CD4-positive, alpha-beta memory T cell (primary cell): ENCODE measurements at places on chromosomes 7 and 10. TPM values are rescaled to one million over a fixed set of nuclear protein-coding genes. Genes with fewer than 3 reads are reported as not detected.

The ARF5 gene
- 228 TPM for polyA plus RNA-seq

GRCh38 chr10:10492420-10492819 lies 525.3 kb upstream of the CELF2 start:
- DNase-seq = no peak

- no peak for DNase-seq
Observed at GRCh38 chr7:70699271-70699670, 432.7 kb upstream of the GALNT17 start.

DNA sequence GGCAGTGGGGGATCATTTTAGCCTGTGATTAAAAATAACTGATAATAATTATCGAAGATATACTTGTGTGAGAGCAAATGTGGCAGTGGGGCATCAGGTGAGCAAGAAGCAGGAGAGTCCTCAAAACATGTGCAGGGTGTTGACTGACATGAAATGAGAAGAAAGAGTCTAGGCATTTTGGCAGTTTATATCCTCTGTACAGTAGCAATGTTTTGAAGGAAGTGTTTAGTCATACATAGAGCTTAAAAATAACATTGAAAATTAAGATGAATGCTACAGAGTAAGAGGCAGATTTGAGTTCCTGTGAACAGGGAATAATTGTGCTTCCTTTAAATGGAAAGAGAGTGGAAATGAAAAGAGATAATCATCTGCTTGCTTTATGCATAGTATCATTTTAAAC lies 47.4 kb downstream of the VPS50 start:
- no peak for DNase-seq

- DNase-seq = no peak
Observed at GRCh38 chr7:29053105-29053872, 93.0 kb downstream of the CPVL start.
